ENCODE measurements at places on chromosomes 5 and 9. TPM values are rescaled to one million over a fixed set of nuclear protein-coding genes. Genes with fewer than 3 reads are reported as not detected.
A peak's percentile ranks its signal among the peaks of the same experiment; 100 is the strongest.

The IFNE gene
- total RNA-seq: not detected

The PCDHA12 gene
- 0.24 TPM for total RNA-seq

DNA sequence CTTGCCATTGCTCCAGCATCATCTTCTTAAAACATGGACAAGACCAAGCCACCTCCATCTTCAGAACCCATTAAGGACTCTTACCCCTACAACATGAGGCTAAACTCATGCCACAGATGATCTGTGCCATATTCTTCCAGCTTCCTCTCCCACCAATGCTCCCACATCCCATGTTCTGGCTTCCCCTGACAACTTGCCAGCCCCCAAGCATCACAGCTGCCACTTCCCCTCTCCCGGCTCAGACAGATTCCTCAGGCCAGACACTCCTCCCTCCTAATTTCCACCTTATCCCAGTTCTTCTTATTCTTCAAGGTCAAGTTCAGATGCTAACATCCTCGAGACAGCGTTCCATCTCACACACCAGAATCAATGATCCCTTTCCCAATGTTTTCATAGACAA is 57.8 kb downstream of the ANKH start:
- no peak for DNase-seq

GRCh38 chr9:89920131-89920530 is 315.3 kb downstream of the GADD45G start:
- no peak for DNase-seq

DNA sequence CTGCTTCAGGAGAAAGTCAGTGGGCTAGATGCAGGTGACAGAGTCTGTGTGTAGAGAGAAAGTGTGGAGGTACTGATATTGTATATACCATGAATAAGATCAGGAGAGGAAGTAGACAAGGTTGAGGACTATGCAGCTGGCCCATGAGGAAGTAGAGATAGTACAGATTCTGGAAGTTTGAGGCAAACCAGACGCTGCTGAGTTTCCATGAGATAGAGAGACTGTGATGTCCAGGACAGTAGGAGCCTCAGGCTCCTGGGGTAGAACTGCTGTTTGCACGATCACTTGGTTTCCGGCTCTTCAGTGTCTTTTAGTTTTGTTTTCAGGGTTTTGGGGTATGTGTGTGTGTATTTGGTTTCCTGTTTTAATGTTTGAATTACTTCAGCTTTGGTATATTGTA is 13.6 kb downstream of the OTULINL start:
- DNase-seq: no peak

The RNF183 gene
- not detected for total RNA-seq

The AMBP gene
- not detected for total RNA-seq

GRCh38 chr9:14652729-14653377 is 40.4 kb downstream of the ZDHHC21 start:
- DNase-seq: no peak

DNA sequence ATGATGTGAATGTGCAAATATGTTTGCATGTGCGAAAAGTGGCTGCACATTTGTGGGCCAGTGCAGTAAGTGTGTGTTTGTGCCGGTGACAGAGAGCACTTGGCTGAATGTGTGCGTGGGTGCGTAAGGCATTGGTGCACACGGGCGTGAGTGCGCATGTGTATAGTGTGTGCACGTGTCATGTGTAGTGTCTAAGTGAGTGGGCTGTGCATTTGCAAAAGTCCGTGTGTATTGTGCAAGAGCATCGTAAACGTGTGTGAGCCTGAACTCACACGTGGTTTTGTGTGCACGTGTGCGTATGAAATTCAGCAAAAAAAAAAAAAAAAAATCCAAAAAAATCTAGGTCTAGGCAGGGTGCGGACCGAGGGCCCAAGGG is 6.5 kb upstream of the EBF1 start:
- no peak for DNase-seq

GRCh38 chr9:120921661-120922181 is 4.9 kb downstream of the TRAF1 start:
- no peak for DNase-seq

The LHX3 gene
- not detected for total RNA-seq

The NPR3 gene
- total RNA-seq: 4.3 TPM

GRCh38 chr5:33883482-33883881 is 8.3 kb downstream of the ADAMTS12 start:
- no peak for DNase-seq

- DNase-seq: no peak
Measured at GRCh38 chr9:33097192-33097591, 20.7 kb upstream of the SMU1 start.

- peak; percentile 46 for DNase-seq
Measured at GRCh38 chr5:180133060-180133459, 61.5 kb upstream of the RNF130 start.

The SNCAIP gene
- total RNA-seq: 4.1 TPM

DNA sequence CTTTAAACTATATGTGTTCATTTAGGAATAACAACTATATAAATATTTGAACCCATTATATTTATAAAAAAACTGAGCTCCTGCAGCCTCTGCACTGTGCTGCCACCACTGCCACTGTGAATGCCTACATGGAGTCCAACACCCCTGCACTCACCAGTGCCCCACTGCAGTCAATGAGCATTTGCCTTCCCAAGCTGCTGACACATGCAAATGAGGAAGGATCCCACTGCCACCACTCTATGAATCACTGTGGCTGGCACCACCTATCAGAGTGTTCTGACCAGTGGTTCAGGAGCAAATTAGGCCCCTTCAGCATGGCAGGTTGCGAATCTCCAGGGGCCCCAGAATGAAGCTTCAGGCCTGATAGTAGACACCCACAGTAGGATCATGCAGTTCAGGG is 9.1 kb downstream of the IFNA5 start:
- DNase-seq: no peak

DNA sequence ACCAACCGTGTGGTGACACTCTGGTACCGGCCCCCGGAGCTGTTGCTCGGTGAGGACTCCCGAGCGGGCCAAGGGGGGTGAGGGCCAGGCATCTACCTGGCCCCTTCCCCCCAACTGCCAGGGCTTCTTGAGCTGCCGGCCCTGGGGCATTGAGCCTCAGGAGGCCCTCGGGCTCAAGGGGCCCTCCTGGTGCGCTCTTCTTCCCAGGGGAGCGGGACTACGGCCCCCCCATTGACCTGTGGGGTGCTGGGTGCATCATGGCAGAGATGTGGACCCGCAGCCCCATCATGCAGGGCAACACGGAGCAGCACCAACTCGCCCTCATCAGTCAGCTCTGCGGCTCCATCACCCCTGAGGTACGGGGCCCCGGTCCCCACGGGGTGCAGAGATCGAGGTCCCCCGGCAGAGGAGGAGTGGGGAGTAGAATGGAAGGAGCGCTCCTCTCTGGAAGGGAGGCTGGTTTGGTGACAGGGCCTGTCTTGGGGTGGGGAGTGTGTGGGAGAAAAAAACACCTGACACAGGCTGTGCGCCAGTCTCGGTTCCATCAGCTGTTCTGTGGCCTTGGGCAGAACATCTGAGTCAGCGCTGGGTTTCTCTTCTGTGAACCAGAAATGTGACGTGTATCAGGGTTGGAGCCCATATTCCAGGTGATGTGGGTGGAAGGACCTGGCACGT is 2.6 kb downstream of the CDK9 start:
- no peak for DNase-seq

DNA sequence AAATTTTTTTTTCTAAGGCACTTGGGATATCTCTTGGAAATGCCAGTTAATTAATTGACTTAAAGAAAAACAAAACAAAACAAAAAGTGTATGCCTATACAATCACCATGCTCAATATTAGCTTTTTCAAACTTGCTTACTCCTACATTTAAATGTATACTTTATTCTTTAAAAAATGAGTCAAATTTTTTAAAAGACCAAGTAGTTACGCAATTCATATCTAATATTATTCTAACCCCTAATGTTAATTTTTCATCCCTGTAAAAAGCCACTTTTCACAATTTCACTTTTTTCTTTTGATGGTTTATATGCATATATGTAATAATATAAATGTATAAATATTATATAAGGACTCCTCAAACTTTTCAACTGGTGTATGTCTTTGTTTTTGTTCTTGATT is 211.2 kb downstream of the PRDM9 start:
- DNase-seq: no peak

The TERT gene
- not detected for total RNA-seq

DNA sequence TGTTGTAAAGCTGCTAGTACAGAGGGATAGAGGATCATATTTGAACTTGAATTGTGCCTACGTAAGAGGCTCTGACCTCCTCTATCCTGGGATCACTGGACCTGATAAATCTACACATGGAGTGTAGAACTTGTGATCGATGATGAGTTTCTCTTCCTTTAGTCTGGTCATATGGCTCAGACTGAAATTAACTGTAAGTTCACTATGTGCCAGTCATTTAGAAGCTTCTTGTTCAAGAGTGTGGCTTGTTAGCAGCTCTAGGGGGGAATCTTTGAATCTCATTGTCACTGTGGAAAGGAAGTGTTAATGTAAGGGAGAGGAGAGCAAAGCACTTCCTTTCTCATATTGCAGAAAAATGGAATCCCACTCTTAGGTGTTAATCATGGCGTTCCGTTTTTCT is 12.1 kb downstream of the ZBTB34 start:
- no peak for DNase-seq

DNA sequence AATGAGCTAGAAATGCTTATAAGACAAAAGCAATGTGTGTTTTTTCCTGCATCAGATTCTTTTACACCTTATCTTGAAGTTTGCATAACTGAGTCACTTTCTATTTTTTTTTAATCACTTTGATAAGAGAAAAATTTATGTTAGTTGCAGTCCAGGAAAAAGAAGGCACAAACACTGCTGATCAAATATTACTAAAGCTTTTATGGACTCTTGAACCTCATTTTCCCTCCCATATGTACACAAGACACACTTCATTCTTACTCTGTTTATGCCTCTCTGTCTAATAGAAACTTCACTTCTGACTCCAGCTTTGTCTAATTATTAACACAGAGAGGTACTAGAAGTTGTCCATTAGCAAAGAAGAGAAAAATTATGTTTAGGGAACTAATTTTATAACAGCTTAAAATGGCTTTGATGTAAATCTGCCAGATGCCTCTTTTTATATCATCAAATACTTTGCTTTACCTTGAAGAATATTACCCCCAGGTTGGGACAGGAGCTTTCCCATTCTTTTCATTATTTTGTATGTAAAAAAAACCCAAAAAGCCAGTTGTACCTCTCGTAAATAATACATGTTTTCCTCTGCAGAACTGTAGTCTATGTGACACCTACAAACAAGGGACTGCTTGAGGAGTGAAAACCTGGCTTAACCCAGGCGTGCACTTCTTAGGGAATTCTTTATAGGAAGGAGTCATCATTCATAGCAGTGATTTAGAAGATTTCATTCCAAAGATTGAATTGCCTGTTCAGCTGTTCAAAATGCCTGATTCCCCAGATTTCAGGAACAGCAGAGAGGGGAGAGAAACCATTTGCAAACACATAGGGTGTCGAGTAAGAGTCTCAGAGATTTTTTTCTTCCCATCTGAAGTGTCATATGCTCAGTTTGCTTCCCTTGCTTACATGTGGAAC is 72.6 kb downstream of the DAPK1 start:
- no peak for DNase-seq

DNA sequence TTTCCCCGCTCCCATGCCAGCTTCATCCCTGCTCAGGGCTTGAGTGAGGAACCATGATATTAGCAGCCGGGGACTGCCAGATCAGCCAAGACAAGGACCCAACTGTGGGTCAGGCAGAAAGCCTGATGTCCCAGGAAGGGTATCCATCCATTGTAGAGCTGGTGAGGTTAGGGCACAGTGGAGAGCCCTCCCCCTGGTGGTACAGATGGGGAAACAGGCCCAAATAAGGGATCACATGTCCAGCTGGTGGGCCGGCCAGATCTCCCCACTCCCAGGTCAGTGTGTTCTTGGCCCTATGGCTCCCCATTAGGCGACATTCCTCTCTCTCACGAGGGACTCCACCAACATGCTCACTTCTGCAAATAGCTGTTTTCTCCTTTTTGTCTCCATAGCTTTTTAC is 9.0 kb downstream of the CDX1 start:
- DNase-seq: no peak

The PRDM12 gene
- not detected for total RNA-seq

The PFN3 gene
- total RNA-seq: not detected

- DNase-seq: no peak
Measured at GRCh38 chr9:104412238-104412637, 91.8 kb upstream of the OR13F1 start.

- DNase-seq: no peak
Measured at GRCh38 chr5:7873216-7873615, 4.3 kb downstream of the MTRR start.

DNA sequence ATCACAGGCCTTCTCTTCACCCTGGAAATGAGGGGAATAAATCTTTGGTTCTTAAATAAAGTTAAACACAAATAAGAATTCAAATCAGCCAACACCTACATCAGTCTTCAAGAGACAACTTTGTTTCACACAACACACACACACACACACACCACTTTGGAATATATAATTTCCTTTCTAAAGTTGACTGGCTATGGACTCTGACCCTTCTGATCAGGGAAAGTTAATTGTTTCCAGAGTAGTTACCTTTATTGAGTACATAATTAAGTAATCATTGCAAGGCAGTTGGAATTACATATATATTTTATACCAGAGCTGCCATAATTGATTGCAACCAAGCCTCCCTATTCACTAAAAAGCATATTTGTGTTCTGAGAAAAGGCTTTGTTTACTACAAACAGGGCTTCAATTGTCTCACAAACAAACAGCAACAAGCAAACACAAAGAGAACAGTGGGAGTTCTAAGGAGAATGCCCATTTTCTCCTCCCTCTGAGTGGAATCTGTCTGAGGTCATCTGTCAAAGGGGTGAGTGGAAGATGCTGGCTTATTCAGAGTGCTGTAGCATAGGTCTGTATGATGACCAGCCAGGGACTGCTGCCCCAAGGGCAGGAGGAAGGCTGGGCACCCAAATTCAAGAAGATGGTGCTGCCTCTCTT is 136.6 kb downstream of the SEMA6A start:
- DNase-seq: no peak

GRCh38 chr9:75130621-75131230 is 42.4 kb downstream of the OSTF1 start:
- no peak for DNase-seq

GRCh38 chr5:128084228-128085167 is 932 bp downstream of the SLC12A2 start:
- peak; percentile 84 for DNase-seq

The SLC9A3 gene
- total RNA-seq: 0.69 TPM

- DNase-seq: no peak
Measured at GRCh38 chr9:5554254-5554653, 43.9 kb downstream of the PDCD1LG2 start.

The C5orf52 gene
- not detected for total RNA-seq

DNA sequence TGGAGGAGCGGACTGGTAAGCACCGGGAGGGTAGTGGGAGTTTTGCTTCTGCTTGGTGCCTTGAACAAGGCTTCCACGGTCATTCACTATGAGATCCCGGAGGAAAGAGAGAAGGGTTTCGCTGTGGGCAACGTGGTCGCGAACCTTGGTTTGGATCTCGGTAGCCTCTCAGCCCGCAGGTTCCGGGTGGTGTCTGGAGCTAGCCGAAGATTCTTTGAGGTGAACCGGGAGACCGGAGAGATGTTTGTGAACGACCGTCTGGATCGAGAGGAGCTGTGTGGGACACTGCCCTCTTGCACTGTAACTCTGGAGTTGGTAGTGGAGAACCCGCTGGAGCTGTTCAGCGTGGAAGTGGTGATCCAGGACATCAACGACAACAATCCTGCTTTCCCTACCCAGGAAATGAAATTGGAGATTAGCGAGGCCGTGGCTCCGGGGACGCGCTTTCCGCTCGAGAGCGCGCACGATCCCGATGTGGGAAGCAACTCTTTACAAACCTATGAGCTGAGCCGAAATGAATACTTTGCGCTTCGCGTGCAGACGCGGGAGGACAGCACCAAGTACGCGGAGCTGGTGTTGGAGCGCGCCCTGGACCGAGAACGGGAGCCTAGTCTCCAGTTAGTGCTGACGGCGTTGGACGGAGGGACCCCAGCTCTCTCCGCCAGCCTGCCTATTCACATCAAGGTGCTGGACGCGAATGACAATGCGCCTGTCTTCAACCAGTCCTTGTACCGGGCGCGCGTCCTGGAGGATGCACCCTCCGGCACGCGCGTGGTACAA is 556 bp downstream of the PCDHGC3 start:
- DNase-seq: peak; percentile 92

Measured in posterior vena cava (tissue), 2 donors.